ENCODE measurements at places on chromosomes 16 and 17.

DNA sequence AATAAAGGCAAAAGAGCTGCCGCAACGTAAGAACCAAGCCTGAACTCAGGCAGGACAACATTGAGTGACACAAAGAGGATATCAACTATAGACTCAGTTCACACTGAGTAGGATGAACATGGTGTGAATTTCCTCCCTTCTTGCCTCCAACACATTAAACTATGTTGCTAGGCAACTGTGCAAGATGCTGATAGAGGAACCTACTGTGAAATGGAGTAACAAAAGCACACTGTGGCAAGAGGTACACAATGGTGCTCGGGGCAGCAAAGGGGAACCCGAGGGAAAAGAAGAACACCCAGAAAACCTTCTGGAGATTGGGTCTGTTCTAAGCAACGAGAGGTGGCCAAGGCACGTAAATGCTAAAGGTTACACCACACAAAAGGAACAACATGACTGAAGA, 34.1 kb downstream of the GRB2 start:
- DNase-seq: no peak

DNA sequence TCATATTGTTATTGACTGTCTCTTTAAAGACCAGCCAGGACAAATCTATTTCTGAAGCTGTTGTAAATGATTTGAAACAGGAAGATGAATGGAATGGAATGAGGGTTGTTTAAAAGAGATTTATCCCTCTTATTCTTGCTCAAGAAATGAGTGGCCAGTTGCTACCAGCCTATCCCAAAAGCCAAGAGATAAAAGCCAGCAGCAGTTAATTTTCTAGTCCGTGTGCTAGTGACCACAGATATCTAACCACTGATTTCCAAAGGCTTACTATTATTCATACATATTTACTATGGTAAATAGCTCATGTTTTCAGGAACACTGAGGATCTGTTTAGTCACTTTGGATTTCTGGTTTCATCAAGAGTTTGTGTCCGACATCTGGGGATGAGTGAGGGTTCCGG, 105.7 kb downstream of the CDH13 start:
- no peak for DNase-seq

GRCh38 chr17:19409066-19409465, 2.0 kb upstream of the RNF112 start:
- no peak for DNase-seq

DNA sequence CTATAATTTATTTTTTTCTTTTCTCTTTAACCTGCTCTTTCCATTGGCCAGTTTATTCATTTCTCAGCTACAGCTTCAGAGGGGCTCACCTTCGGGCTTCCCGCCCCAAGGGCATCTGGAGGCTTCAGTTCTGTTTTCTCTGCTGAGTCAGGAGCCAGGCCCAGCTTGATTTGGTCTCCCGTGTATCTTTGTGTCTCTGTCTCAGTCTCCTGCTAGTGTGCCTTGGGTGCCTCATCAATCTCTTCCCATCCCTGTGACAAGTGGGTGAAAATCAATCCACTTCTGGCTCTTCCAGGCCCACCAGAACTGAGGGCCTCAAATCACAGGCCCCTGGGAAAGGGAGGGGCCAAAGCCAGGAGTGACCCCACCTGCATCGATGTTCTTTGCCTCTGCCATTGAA, 72.1 kb downstream of the CCDC182 start:
- DNase-seq: no peak

GRCh38 chr16:83968891-83969649, 1.0 kb downstream of the NECAB2 start:
- no peak for DNase-seq

- DNase-seq: no peak
Measured at GRCh38 chr17:35167666-35168065, 20.0 kb downstream of the UNC45B start.

DNA sequence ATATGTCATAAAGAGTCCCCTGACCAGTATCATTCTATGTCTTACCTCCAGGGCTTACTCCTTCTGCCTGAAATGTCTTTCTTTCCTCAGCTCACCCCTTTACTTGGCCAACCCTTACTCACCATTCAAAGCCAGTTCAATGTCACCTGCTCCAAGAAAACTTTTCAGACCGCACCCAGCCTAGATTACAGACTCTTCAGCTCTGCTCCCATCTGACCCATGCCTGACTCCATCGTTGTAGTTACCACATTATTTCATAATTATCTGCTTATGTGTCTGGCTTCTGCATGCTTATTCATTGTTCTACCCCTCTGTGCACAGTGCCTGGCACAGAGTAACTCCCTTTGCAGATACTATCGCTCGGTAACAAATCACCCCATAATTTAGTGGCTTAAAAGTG, 62.5 kb upstream of the TOB1 start:
- no peak for DNase-seq

DNA sequence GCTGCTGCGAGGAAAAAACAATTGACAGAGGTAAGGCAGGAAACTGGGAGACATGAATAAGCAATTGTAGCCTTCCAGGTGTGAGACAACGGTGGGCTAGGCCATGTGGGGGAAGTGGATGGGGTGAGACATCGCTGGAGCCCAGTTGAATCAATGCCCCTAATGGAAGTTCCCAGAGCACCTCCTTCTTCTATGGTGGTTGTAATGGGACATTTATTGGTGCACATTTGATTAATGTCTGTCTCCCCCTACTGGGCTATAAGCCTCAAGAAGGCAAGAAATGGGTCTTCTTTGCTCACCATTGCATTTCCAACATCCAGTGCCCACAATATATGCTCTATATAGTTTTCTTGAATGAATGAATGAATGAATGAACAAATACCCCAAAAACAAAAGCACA, 22.7 kb upstream of the CD300E start:
- DNase-seq: no peak

- DNase-seq: no peak
Measured at GRCh38 chr17:50317121-50317520, 28.8 kb upstream of the XYLT2 start.

GRCh38 chr17:63279498-63280230, 166.4 kb downstream of the CYB561 start:
- no peak for DNase-seq

- DNase-seq: no peak
Measured at GRCh38 chr17:48655913-48656312, 29.8 kb upstream of the HOXB9 start.

DNA sequence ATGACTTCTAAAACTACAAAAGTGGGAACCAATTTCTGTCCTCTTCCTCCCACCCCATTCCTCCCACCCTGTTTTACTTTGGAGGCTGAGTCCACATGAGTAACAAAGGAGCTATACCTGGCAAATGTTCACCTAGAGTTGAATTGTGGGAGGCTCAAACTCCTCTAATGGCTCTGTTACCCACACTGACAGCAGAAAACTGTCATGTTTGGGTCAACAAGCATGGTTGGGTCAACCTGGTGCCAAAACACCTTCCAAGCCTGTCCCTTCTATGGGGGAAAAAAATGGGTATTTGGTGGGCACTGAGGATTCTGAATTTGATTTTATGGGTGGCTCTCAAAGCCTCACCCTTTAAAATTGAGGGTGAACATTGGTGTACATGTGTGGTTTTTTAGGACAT, 12.0 kb upstream of the HOXB13 start:
- no peak for DNase-seq

DNA sequence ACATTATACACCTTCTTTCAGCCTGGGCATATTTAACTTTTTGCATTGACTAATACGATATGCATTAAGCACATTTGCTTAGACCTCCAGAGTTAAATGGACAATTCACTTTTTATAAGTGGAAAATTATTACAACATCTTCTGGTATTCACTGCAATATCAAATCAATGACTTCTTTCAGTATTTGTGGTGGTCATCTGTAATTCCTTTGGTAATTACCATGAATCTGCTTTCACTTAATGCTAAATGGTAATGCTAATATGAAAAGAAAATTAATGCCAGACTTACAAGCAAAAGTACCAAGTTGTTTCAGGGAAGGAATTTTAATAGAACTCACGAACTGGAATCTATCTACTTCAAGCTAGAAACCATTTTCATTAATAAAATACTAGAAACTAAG, 6.4 kb downstream of the GPATCH8 start:
- DNase-seq: no peak

DNA sequence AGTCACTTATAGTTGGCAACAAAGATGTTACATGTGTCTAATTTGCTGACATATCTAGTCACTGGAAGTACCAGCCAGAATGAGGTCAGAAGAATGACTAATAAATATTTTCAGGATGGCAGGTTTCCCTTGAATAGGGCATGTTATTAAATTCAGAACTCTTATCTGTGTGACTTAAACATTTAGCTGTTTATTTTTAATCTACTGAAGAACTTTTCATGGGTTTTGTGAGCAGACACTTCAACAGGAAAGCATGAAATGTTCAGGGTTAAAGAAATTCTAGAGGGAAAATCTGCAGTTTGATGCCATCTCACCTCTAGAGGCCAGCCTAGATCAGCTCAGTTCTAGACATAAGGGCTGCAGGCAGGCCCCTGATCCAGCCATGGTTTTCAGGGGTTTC, 13.2 kb downstream of the JPT2 start:
- DNase-seq: no peak

GRCh38 chr16:53960954-53961616, 257.1 kb downstream of the FTO start:
- no peak for DNase-seq

DNA sequence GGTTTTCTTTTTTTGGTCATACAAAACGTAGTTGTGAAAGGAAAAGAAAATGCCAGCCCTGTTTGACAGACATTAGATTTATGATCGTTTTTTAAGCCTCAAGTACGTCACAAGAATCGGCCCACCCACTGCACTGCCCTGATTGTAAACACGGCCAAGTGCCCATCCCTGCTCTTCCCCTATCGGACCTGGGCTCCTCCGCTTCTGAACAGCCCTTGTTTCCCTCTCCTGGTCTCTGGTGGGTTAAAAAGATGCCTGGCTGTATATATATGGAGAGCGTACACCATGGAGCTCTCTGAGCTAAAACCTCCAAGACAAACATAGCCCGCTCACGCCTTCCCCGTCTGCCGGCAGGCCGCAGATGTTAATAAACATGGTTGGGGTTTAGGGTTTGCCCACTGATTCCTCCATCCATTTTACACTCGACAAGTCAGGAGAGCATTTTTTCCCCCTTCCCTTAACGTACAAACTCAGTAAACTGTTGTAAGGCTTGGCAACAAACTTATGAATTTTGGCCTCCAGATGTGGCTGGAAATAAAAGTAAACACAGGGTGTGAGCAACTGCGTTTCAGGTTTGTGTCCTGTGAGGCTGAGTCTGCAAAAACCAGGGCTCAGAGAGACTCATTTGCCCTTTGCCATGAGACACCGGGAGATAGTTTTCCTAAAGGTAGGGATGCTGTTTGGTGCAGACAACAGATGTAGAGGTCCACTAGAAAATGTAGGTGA, 325.9 kb downstream of the SOX9 start:
- DNase-seq: no peak

DNA sequence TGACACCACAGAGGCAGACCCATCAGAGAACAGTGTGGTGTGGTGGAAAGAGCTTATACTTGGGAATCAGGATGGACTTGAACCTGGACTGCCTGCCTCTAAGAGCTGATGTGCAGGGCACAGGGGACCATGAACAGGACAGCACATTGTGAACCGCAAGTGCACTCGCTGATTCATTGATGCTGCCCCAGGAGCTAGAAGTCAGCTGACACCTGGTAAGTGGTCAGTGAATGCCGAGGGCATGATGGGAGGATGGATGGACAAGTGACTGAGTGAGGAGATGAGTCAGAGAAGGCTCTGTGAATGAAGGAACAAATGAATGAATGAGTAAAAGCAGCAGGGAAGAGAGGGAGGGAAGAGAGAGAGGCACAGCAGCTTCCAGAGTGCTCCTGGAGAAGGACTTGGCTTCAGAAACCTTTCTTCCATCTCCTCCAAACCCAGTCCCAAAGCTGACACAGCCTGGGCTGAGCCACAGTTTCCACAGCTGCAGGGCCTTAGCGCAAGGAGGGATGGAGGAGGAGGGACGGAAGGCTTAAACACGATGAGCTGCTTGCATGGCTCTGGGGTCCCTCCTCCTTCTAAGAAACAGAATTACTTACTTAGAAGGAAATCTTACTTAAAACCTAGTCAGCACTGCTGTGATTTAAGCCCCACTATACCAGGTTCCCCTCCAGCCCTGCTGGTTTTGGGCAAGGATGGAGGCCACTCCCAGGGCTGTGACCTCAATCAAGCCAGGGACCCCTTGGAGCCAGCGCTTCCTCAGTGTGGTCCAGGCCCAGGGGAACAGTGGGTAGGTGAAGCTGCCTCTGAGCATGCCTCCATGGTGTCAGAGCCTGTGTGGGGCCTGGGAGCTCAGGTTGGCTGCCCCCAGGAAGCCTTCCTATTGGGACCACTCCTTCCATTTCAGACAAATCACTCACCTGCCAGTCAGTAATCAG, 184.6 kb downstream of the TMEM132E start:
- no peak for DNase-seq
